ENCODE measurements at places on chromosomes 3 and 15.

- DNase-seq = no peak
Measured at GRCh38 chr3:32842531-32842931, 24.7 kb downstream of the TRIM71 start.

- DNase-seq = no peak
Measured at GRCh38 chr3:67048715-67049074, 50.6 kb downstream of the KBTBD8 start.

- no peak for DNase-seq
Measured at GRCh38 chr3:55854494-55854893, 367.4 kb upstream of the WNT5A start.

GRCh38 chr3:197431346-197431910 lies 124.3 kb downstream of the BDH1 start:
- DNase-seq = no peak

DNA sequence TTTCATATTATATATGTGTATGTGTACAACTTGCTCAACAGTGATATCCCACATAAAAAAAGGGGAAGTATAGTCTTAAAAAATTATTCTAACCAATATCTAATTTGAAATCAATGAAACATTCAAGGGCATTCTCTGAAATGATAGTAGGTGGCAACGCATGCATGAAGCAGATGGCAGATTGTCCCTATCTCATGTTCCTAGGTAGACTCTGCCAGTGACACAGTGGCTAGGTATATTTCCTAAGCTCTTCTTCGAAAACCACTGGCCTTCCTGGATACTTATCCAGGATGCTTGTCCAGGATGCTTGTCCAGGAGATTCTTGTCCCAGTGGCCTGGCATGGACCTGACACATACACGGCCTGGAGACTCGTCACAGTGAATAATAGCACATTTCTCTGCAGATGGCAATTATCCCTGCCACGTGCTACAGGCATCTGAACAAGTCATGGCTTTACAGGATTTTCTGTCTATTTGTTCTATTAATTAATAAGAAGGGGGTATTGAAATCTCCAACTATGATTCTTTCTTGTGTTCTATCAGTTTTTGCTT lies 54.9 kb downstream of the OCA2 start:
- DNase-seq = no peak

GRCh38 chr3:18635215-18635614 lies 210.1 kb upstream of the SATB1 start:
- no peak for DNase-seq

- DNase-seq = no peak
Measured at GRCh38 chr3:65689436-65689835, 349.3 kb downstream of the MAGI1 start.

- no peak for DNase-seq
Measured at GRCh38 chr3:153673853-153674252, 447.3 kb upstream of the ARHGEF26 start.

GRCh38 chr15:55737373-55737772 lies 5.6 kb downstream of the PRTG start:
- DNase-seq = no peak

- DNase-seq = no peak
Measured at GRCh38 chr3:124845406-124845805, 41.8 kb downstream of the ITGB5 start.

GRCh38 chr3:127525373-127525772 lies 65.2 kb downstream of the TPRA1 start:
- DNase-seq = no peak

- no peak for DNase-seq
Measured at GRCh38 chr15:39587731-39588530, 7.1 kb downstream of the THBS1 start.

Data from stimulated activated CD4-positive, alpha-beta T cell treated with anti-CD3 and anti-CD28 coated beads, Interleukin-4, amount 100 ng/mL, for 4 hours (primary cell).